ENCODE measurements at places on chromosomes 4 and X.
A peak's percentile ranks its signal among the peaks of the same experiment; 100 is the strongest.

DNA sequence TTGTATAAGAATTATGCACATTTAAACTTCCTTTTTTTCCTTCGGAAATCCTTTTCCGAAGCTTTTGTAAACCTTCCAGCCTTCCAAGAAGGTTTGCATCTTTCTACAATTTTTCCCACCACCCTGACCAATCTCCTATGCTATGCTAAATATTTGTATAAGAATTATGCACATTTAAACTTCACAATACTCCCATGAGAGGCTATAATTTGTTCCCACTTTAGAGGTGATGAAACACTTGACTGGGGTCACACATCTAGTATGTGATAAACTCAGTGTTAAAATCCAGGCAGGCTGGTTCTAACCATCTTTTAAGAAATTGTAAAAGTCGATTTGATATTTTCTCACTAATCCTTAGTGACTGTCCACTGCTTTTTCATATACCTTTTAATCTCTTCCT lies 22.1 kb downstream of the NUDT6 start:
- DNase-seq = peak; percentile 60

DNA sequence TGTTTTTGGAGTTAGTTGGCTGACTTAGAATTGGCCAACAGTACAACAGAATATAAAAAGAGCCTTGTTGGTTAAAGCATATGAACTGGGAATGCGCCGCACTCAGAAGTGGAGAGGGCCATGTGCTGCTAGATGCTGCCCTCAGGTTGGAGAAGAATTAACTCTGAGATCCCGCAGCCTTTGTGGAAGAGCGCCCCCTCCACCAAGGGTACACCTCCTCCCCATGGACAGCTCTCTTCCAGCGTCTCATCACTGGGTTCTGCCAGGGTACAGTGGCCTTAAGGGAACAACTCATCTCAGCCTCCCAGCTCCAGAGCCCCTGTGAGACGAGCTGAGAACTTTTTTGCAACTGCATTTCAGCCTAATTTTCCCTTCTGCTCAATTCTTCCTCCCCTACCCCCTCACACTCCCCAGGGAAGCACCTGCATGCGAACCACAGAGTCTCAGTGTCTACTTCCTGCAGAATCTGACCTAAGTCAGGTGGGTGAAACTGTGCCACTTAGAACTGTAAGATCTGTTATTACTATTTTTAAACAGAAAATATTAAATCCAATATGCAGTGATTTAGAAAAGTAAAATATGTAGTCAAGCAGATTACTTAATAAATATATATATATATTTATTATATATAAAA lies 380.6 kb downstream of the RAB28 start:
- no peak for DNase-seq

DNA sequence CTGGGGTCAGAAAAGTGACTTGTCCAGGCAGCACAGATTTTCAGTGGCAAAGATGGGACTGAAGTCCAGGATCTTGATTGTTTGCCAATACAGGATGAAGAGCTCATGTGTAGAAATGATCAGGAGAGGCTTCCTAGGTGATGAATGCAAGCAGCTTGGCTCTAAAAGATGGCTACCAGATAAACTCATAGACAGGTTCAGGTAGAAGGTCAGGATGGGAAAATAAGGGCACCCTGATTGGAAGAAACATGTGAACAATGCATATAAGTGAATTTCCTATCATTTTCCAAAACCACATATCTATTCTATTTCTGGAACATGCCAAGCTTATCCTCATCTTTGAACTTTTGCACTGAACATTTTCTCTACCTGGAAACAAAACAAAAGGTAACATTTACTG lies 87.7 kb downstream of the FAM13A start:
- no peak for DNase-seq

- DNase-seq = peak; percentile 11
These were observed 2340.7 kb downstream of the PCDH7 start for GRCh38 chr4:33060674-33061542.

- DNase-seq = no peak
These were observed 241.0 kb downstream of the AFF2 start for GRCh38 chrX:148741441-148741840.

DNA sequence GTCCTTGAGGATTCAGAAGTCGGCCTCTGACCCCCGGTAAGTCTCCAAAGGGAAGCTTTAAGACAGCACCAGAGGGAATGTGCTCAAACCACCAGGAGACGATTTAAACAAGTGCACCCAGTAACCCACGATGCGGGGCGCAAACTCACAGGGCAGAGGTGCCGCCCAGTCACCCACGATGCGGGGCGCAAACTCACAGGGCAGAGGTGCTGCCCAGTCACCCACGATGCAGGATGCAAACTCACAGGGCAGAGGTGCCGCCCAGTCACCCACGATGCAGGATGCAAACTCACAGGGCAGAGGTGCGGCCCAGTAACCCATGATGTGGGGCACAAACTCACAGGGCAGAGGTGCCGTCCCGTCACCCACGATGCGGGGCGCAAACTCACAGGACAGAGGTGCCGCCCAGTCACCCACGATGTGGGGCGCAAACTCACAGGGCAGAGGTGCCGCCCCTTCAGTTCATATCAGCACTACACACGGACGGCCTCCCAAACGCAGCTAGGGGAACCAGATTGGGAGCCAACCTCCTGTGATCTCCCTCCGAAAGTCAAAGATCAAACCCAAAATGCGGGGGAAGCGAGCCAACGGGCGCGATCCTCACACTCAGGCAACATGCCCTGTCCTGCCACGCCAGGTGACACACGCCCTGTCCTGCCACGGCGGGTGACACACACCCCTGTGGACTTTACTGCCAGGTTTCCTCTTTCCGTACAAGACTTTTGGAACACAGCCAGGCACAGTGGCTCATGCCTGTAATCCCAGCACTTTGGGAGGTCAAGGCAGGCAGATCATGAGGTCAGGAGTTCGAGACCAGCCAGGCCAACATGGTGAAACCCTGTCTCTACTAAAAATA lies 11.3 kb downstream of the PPP2R3B start:
- no peak for DNase-seq

All from NCI-H460 (cell line).